ENCODE measurements at places on chromosomes 7 and 10. TPM values are rescaled to one million over a fixed set of nuclear protein-coding genes. Genes with fewer than 3 reads are reported as not detected.

DNA sequence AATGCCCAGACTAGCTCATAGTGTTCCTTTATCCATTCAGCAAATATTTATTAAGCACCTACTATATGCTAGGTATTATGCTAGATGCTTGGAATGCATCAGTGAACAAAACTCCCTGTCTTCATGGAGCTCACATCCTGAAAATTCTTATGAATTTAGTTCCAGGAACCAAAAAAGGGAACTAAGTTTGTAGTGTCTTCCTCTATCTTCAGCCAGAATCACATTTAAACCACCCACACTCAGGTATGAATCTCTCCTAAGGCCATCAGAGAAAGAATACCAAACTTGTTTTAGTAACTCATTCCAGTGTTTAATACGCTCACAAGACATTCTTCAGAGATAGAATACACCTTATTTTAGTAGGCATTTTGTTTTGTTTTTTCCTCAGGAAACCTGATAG lies 10.1 kb upstream of the EGR2 start:
- H3K27me3 ChIP-seq, result no peaks in the 10 kb centered on the region
- no peaks in the 10 kb centered on the region for H3K4me1 ChIP-seq
- DNase-seq, result no peak

GRCh38 chr10:1467334-1468076 lies 269.8 kb downstream of the ADARB2 start:
- H3K4me1 ChIP-seq, result no peaks in the 10 kb centered on the region
- H3K27ac ChIP-seq, result no peak overlapping the region
- no peak for DNase-seq

The WEE2 gene
- not detected for total RNA-seq

GRCh38 chr7:147022056-147022455 lies 905.5 kb downstream of the CNTNAP2 start:
- H3K4me1 ChIP-seq, result no peaks in the 10 kb centered on the region
- no peak for DNase-seq
- no peak overlapping the region for H3K4me3 ChIP-seq
- no peaks in the 10 kb centered on the region for H3K36me3 ChIP-seq
- no peak overlapping the region for H3K27ac ChIP-seq

The INHBA gene
- 44.8 TPM for total RNA-seq

DNA sequence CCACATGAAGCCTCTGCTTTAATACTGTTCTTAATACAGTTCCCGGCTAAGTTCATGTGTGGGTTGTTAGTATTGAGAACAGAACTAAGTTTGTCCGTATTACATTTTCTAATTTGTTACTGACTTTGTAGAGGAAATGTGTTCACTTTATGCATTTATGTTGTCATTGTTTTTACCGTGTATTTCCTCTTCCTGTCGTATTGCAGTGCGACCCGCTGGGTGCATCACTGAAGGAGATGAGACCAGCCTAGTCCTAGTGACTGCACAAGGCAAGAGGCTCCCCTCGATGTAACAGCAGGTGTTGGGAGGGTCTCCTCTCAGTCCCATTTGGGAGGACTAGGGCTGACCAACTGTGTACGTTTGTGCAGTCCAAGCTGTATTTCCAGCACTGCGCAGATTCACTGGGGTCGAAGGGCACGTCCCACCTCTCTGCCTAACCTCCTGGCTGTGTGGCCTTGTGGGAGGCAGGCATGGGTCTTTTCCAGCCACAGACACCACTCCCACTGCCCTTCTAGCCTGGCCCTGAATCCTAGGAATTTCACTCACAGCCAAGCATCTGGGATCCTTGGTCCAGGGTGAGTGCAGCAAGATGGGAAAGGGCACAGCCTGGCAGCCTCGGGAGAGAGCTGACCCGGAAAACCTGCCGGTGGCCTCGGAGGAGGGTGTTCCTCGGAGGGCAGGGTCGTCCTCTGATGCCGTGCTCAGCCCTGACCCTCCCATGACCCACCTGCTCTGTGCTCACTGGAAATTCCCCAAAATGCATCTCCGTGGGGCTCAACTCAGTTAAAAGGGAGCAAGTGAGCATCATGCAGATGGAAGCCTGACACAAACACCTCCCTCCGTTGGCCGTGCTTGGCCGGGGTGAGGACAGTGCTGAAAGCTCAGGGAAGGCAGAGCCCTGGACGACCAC lies 63.9 kb upstream of the FAM20C start:
- H3K36me3 ChIP-seq, result no peaks in the 10 kb centered on the region
- DNase-seq, result no peak
- H3K27ac ChIP-seq, result no peak overlapping the region
- H3K4me3 ChIP-seq, result no peak overlapping the region
- peaks cover 32% of the 10 kb centered on the region for H3K4me1 ChIP-seq

The ENTPD1 gene
- total RNA-seq, result 63.6 TPM

DNA sequence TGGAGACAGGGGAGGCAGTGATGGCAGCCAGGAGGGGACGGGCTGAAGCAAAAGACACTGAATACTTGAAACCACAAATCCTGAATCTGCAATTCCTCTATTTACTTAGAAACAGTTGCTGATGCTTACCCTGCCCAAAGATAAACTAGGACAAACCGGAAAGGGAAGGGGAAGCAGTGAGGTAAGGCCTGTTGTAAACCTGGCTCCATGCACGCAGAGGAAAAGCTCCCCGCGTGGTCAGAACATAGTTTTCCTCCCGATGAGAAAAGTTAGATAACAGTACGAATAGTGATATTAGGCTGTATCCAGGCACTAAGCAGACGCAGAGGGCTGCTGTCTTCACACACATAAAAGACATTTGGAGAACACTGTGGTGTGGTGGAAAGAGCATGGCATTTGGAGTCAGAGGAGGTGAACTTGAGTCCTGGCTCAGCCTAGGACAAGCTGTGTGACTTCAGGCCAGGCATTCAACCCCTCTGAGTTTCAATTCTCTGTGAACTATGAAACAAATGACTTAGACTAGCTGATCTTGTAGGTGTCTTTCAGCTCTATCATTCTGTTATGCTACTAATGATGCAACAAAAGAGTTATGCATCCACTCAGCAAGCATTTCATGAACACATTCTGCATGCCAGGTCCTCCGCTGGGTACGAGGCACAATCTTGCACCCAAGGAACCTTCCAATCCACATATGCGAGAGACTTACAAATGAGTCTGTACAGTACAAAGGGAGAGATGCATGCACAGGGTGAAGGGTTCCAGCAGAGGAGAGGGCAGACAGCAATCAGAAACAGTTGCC lies 80.9 kb downstream of the SORBS1 start:
- H3K36me3 ChIP-seq, result peaks cover 9% of the 10 kb centered on the region
- peak overlapping the region; percentile 40 for H3K4me3 ChIP-seq
- no peak for DNase-seq
- H3K4me1 ChIP-seq, result peaks cover 77% of the 10 kb centered on the region
- peak overlapping the region; percentile 97 for H3K27ac ChIP-seq

DNA sequence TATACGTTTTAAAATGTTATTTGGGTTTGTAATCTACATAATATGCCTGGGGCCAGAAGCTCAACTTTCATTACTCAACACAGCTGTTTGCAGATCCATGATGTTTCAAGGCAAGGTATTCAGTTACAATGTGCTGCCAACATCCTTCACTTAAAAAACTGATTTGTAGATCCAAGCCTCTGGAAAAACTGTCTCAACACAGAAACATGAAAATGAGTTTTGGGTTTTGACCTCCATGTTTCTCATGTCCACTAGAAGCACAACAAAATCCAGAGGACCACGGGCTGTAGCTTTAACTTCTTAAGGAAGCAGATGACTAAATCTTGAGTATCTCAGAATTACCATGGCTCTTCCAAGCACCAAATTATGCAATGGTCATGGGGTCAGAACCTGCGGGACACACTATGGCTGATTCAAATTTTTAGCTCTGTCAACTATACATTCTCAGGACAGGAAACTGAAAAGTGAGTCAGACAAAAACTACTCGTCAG lies 247.1 kb upstream of the GRB10 start:
- H3K4me1 ChIP-seq, result peaks cover 14% of the 10 kb centered on the region
- H3K4me3 ChIP-seq, result no peak overlapping the region
- no peaks in the 10 kb centered on the region for H3K36me3 ChIP-seq
- no peak for DNase-seq
- H3K27ac ChIP-seq, result no peak overlapping the region
- H3K27me3 ChIP-seq, result no peaks in the 10 kb centered on the region

DNA sequence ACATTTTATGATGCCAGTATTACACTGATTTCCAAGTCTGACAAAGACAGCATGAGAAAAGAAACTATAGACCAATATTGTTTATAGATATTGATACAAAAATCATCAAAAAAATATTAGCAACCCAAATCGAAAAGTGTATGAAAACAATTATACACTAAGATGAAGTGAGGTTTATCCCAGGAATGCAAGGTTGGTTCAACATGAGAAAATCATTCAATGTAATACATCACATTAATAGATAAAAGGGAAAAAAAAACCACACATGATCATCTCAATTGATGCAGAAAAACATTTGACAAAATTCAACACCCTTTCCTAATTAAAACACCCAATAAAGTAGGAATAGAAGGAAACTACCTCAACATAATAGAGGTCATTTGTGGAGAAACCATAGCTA lies 153.9 kb downstream of the DNAJC1 start:
- no peaks in the 10 kb centered on the region for H3K4me1 ChIP-seq
- no peaks in the 10 kb centered on the region for H3K36me3 ChIP-seq
- H3K4me3 ChIP-seq, result no peak overlapping the region
- no peaks in the 10 kb centered on the region for H3K27me3 ChIP-seq
- no peak overlapping the region for H3K27ac ChIP-seq
- DNase-seq, result no peak

DNA sequence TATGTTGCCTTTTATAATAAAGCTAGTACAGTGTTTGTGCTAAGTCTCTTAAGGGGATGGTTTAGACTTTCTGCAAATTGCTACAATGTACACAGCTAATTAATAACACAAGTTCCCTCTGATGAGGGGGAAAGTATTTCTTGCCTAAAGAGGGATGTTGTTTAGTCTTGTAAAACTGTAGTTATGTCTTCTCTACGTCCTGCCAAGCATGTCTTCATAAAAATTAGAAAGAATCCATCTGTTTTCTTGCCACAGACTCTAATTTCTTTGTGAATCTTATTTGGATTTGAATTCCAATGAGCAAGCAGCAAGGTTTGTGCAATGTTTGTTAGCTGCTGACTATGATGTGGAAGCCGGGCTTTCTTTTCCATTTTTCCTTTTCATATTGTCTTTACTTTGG lies 28.2 kb downstream of the ADARB2 start:
- no peaks in the 10 kb centered on the region for H3K36me3 ChIP-seq
- no peaks in the 10 kb centered on the region for H3K27me3 ChIP-seq
- H3K4me1 ChIP-seq, result no peaks in the 10 kb centered on the region
- DNase-seq, result no peak

The RAMP3 gene
- 123 TPM for total RNA-seq

- H3K4me3 ChIP-seq, result no peak overlapping the region
- H3K27me3 ChIP-seq, result no peaks in the 10 kb centered on the region
- no peak overlapping the region for H3K27ac ChIP-seq
- no peaks in the 10 kb centered on the region for H3K36me3 ChIP-seq
- H3K4me1 ChIP-seq, result no peaks in the 10 kb centered on the region
Measured at GRCh38 chr10:1403508-1404322, 333.6 kb downstream of the ADARB2 start.

The ZPBP gene
- total RNA-seq, result not detected

The CARD11 gene
- total RNA-seq, result 3.7 TPM

GRCh38 chr7:124643311-124643811 lies 122.2 kb downstream of the GPR37 start:
- no peaks in the 10 kb centered on the region for H3K36me3 ChIP-seq
- no peak for DNase-seq
- no peak overlapping the region for H3K27ac ChIP-seq
- H3K27me3 ChIP-seq, result no peaks in the 10 kb centered on the region
- no peaks in the 10 kb centered on the region for H3K4me1 ChIP-seq

The ENKUR gene
- total RNA-seq, result not detected

DNA sequence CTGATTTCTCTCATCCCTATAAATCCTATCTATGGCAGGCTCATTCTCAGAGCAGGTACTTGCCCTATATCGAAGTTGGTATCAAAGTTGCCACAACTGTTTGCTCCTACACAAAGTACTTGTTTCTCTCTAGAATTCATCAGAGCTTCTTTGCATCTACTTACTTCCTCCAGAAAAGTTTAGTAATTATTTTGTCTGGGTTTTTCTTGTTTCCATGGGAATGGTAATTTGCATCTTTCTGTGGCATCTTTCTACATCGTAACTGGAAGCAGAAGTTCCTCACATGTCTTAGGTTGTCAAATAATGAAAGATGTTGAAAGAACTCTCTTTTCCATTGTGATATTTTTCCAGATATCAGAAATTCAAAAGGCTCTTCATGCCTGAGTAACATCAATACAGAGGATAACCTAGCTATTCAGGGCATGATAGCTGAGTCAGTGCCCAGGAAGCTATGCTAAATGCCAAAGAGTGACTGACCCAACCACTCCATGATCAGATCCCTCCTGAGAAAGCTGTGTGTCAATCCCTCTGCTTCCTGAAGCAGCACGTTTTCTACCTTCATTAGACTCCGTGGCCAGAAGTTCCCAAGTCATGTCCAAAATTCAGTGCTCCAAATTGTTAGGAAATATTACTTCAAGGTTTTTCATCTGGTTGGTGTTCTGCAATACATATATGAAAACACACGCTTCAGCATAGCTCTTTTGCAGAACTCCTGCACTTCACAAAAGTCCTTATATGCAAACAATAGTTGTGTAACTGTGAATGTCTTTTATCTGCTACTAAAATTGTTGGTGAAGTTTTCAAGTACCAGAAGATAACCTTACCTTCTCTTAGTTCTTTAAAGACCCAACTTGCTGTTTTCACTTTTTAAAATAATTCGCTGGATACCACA lies 216.5 kb downstream of the VTI1A start:
- no peaks in the 10 kb centered on the region for H3K27me3 ChIP-seq
- DNase-seq, result no peak
- no peaks in the 10 kb centered on the region for H3K36me3 ChIP-seq
- no peak overlapping the region for H3K27ac ChIP-seq
- H3K4me1 ChIP-seq, result no peaks in the 10 kb centered on the region

- DNase-seq, result no peak
- peak overlapping the region; percentile 96 for H3K27ac ChIP-seq
- H3K4me3 ChIP-seq, result peak overlapping the region; percentile 90
- H3K4me1 ChIP-seq, result peaks cover 25% of the 10 kb centered on the region
- H3K36me3 ChIP-seq, result no peaks in the 10 kb centered on the region
- no peaks in the 10 kb centered on the region for H3K27me3 ChIP-seq
Measured at GRCh38 chr7:79452495-79453265, 787 bp downstream of the MAGI2 start.

The TYW1 gene
- total RNA-seq, result 64.3 TPM

GRCh38 chr10:67924136-67924535 lies 39.7 kb downstream of the SIRT1 start:
- no peak overlapping the region for H3K27ac ChIP-seq
- H3K4me1 ChIP-seq, result no peaks in the 10 kb centered on the region
- H3K27me3 ChIP-seq, result no peaks in the 10 kb centered on the region
- peaks cover 3% of the 10 kb centered on the region for H3K36me3 ChIP-seq
- H3K4me3 ChIP-seq, result no peak overlapping the region

The CUZD1 gene
- not detected for total RNA-seq
